ENCODE measurements at places on chromosomes 1 and 21.

GRCh38 chr1:32263744-32264143, 12.7 kb downstream of the LCK start:
- no peak for DNase-seq

DNA sequence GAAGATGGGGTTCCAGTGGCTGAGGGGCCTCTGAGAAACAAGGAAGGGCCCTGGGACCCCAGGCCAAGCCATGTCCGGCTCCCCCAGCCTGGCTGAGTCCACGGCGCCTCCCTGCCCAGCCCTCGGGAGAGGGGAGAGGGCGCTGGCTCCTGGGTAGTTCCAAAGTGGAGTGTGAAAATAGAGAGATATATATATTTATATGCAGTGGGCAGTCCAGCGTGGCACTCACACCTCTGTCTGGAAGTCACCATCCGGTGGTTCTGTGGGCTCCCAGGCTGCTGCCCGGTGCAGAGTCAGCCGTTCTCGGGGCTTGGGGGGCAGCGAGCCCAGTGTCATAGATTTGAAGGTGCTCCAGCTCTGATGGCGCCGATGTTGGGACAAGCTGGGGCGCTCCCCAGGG, 23.4 kb upstream of the COL16A1 start:
- DNase-seq: no peak

DNA sequence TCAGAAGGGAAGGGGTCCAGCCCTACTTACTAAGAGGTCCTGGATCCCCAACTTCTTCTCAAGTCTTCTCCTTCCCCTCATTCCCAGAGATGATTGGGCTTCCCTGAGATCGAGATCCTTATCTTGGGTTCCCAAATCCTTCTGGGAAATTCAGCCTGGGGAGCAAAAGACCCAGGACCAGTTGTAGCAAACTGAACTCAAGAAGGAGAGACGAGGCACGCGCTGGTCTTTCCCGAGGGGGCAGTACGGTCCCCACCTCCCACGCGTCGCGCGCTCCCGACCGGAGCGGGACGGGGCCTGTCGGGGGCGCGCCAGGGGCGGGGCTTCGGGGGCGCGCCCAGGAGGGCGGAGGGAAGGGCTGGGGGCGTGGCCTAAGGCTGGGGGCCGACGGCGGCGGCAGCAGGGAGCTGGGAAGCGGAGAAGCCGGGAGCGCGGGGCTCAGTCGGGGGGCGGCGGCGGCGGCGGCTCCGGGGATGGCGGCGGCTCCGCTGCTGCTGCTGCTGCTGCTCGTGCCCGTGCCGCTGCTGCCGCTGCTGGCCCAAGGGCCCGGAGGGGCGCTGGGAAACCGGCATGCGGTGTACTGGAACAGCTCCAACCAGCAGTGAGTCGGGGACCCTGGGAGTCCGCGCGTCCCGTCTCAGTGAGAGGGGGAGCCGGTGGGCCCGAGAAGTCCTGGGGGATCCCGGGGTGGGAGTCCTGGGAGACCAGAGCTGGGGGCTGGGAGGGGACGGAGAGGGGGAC, at the start of gene EFNA3:
Gene EFNA3 (plus strand): TSS at position 369 of the 741 bp plus-strand sequence. CDS start 105 bp downstream, at position 474.
- peak; percentile 78 for DNase-seq

DNA sequence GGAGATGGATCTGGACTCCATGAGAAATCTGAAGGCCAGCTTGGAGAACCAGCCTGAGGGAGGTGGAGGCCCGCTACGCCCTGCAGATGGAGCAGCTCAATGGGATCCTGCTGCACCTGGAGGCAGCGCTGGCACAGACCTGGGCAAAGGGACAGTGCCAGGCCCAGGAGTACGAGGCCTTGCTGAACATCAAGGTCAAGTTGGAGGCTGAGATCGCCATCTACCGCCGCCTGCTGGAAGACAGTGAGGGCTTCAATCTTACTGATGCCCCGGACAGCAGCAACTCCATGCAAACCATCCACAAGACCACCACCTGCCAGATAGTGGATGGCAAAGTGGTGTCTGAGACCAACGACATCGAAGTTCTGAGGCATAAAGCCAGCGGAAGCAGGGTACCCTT, 601.5 kb upstream of the ZP4 start:
- DNase-seq: no peak

- no peak for DNase-seq
These were observed 74.3 kb upstream of the COG2 start for GRCh38 chr1:230568008-230568407.

GRCh38 chr1:165235777-165236291, 120.7 kb downstream of the LMX1A start:
- DNase-seq: no peak

- DNase-seq: peak; percentile 77
These were observed 14.0 kb upstream of the ZNF692 start for GRCh38 chr1:248872752-248873408.

GRCh38 chr1:178921499-178921898, 50.6 kb upstream of the ANGPTL1 start:
- no peak for DNase-seq

- no peak for DNase-seq
These were observed 28.2 kb downstream of the TFB2M start for GRCh38 chr1:246537887-246538286.

- DNase-seq: no peak
These were observed at the start of gene TSPEAR for GRCh38 chr21:44711327-44712202. Gene TSPEAR, minus strand, starts transcription at chr21:44711572. Its CDS starts 58 bp downstream, at chr21:44711514.

- DNase-seq: peak; percentile 63
These were observed at the start of gene KCNJ6 for GRCh38 chr21:37916310-37917051. Gene KCNJ6, minus strand, starts transcription at chr21:37916457. Its CDS starts 75,775 bp downstream, at chr21:37840682.

GRCh38 chr1:10867914-10868598, 71.6 kb upstream of the CASZ1 start:
- DNase-seq: no peak

- DNase-seq: no peak
These were observed 17.6 kb downstream of the TRAF5 start for GRCh38 chr1:211344152-211344618.

GRCh38 chr1:45282351-45282750, 44.3 kb upstream of the HPDL start:
- DNase-seq: no peak

DNA sequence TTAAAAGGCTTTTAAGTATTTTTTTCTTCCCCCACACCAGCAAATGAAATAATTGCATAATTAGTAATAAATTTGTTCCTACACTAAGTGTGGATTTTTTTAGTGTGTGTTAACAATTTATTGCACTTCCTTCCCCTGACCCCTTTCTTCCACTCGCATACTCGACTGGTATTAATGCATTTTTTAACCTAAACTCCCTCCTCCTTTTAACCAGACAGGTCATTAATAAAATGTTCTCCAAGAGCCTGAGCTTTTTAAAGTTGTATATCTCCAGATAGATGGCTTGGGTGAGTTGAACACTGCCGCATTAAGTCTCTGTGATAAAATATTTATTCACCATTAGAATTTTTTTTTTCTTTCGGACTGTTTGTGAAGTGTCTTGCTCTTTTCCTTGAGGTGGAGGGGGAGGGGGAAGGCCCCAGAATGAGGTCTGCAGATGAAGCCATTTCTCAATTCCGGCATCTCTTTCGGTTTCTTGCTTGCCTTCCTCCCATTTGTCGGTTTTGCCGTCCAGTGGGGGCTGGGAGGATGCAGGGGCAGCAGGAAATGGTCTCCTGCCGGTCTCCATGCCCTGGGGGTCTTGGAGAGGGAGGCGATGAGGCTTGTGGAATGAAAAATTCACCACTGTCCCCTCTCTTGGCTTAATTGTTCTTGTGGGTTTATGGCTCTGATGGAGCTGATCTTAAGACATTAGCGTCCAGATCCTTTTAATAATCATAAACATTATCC, 64.1 kb upstream of the ACTL8 start:
- DNase-seq: no peak

- DNase-seq: no peak
These were observed 360.6 kb downstream of the FAM72C start for GRCh38 chr1:143611159-143611558.

- DNase-seq: no peak
These were observed 182.3 kb upstream of the GREM2 start for GRCh38 chr1:240794046-240794843.

- no peak for DNase-seq
These were observed 64.4 kb downstream of the KCTD3 start for GRCh38 chr1:215631489-215631888.

DNA sequence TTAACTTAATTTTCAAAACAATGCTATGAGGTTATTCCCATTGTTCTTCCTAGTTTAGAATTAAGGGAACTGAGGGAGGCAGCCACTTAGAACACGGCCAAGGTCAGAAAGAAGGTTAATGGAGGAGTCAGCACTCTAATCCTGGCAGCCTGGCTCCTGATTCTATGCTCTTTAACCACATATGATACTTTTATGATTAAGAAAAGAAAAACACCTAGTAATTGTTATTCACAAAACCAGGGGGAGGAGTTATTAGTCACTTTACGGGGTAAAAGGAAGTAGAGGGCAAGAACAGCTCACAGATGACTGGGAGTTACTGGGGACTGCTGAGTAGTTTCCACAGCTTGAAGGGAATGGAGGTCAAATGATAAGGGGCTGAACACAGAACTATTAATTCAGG, 38.6 kb downstream of the GADD45A start:
- no peak for DNase-seq

DNA sequence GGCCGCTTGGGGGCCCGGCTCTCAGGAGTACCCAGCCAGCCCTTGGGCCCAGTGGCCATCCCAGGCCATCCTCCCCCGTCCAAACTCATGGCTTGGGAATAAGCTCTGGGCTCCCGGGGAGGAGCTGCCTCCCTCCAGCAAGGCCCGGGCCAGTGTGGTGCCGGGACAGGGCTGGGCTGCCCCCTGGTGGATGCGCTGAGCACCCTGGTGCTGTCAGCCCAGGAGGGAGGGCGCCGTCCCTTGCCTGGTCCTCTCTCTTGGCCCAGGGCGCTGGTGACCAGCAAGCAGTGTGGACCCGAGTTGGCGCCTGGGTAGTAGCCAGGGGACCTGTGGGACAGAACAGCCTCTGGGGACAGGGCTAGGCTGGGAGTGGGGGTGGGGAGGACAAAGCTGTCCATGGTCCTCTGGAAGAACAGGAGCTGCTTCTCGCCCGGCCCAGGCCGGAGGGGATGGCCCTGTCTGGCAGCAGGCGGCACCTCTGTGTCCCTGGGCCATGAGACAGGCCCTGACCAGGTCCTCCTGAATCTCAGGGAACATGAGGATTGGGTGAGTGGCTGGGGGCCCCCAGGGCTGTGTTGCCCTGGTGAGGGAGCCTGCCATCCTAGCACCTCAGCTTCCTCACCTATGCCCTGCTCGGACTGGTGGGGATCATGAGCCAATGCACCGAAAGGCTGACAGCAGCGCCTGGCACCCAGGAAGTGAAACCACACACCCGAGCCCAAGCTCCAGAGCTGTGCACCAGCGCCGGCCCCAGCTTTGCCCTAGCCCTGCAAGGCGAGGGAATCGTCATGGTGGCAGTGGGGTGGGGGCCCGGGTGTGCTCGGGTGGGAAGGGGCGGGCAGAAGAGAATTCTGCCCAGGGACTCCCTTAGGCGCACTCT, 9.4 kb downstream of the MORN1 start:
- peak; percentile 85 for DNase-seq

DNA sequence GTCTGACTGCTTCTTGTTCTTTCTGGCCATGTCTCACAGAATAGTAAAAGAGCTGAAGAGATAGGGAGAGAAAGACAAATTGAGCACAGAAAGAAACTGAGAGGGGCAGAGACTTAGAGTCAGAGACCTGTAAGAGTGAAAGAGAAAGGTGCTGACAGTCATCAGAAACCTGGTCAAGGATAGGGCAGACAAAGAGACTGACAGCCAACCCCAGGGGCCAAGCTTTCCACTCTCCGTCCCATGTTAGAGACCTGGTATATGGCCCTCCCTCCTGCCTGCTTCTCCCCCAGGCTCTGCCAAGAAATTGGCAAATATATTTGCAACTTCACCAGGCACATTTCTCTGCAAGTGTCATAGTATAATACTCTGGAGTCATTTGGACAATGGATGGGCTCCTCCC, 64.6 kb downstream of the RHBG start:
- no peak for DNase-seq

- no peak for DNase-seq
These were observed 6.5 kb downstream of the CACHD1 start for GRCh38 chr1:64476251-64476952.

- no peak for DNase-seq
These were observed 307.1 kb downstream of the MATN1 start for GRCh38 chr1:30416221-30416820.

DNA sequence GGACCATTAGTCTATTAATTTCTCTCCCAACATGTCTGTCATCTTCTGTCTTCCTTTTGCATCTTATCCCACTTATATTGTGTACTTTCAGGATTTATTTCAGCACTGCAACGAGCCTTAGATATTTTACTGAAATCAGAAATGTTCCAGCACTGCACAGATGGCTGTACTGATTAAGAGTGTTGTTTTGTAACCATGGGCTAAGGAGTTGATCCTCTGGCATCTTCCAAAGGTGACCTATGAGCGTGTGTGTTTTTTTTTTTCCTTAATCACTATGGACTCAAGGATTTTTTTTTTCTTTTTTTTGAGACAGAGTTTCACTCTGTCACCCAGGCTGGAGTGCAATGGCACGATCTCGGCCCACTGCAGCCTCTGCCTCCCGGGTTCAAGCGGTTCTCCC, 7.1 kb upstream of the DDX59 start:
- DNase-seq: no peak

DNA sequence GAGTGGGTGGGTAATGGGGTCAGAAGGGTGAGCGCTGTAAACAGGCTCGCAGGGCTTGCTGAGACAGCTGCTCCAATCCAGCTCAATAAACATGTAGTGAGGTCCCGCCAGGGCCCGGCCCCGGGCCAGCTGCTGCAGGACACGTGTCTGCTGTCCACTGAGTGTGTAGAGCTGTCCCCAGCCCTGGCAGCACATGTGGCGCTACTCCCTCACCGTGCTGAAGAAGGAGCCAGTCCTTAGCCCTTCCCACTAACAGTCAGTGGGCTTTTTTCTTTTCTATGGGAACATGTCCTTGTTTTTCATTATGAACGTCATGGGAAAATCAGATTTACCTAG, 78.9 kb upstream of the C1orf174 start:
- DNase-seq: no peak

- no peak for DNase-seq
These were observed 7.8 kb downstream of the C2CD2 start for GRCh38 chr21:41945982-41946381.

- DNase-seq: no peak
These were observed 29.6 kb upstream of the WASF2 start for GRCh38 chr1:27519331-27520258.

DNA sequence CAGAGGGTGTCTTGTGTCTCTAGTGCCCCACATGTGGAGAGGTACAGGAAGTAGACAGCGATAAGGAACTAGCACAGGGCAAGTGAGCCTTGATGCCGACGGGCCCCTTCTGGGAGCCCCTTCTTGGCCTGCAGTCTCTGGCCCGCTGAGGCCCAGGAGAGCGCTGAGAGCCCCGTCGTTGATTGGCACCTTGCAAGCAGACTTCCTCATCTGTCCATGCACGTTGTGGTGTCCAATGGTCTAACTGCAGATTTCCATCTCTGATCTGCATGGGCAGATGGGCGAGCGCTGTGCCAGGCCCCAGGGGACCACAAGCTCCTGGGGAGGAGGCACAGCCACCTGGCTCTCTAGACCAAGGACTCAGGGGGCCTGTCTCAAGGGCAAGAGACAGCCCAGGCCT, 32.4 kb downstream of the PLEKHA6 start:
- DNase-seq: no peak

Data from lower lobe of right lung (tissue), 2 donors.